ENCODE measurements at places on chromosomes 2 and 18. TPM values are rescaled to one million over a fixed set of nuclear protein-coding genes. Genes with fewer than 3 reads are reported as not detected.
A peak's percentile ranks its signal among the peaks of the same experiment; 100 is the strongest.

DNA sequence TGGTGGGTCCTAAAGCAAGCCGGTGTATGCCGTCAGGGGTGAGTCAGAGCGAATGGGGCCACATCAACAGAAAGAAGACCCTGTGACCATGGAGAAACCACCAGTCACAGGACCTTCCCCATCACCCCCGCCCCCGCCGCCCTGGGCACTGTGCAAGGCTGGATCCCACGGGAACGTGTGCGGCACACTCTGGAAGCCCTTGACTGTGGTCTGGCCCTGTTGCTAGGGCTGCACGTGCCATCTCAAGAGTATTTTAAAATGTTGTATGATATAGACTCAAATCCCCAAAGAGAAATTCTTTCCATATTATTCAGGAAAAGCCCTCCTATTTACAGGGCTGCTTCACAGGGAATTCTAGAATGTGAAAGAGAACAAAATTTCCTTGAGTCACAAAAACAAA, 174.8 kb downstream of the BCL2 start:
- no peak for DNase-seq

DNA sequence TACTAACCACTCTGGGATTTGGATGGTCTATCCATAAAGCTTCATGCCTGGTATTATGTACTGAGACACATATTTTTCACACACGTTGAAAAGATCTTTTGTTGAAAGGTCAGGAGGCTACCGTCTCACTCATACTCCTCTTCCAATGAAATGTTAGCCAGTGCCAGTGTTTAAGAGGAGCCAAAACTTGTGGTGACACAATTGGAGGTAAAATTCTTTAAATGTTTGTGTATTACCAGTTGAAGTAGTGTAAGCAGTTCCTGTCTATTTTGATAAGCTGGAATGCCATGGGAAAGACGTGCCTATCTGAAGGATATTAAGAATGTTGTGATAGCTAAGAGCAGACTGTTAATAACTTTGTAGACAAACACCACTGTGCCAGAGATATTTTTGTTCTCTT, 32.1 kb downstream of the MARCHF7 start:
- DNase-seq, result no peak

KIAA2012 gene
- total RNA-seq, result 0.14 TPM

DNA sequence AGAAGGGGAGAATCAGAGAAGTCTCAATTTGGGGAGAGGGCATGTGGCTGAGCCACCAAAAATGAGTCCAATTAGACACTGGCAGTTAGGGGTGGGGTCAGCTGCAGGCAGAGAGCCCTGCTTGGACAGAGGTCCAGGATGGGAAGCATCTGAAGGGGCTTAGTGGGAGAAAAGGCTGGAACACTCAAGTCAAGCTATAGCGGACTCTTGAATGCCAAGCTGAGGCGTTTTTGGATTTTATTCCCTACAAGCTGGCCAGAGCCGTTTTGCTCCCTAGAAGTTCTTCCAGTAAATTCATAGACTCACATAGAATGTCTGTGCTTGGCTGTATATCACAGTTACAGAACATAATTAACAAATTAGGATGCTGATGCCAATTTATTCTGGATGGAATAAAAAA, 172.8 kb downstream of the ACOXL start:
- DNase-seq, result no peak

MEIS1 gene
- total RNA-seq, result 33.4 TPM

GALNT5 gene
- total RNA-seq, result 45.5 TPM

DNA sequence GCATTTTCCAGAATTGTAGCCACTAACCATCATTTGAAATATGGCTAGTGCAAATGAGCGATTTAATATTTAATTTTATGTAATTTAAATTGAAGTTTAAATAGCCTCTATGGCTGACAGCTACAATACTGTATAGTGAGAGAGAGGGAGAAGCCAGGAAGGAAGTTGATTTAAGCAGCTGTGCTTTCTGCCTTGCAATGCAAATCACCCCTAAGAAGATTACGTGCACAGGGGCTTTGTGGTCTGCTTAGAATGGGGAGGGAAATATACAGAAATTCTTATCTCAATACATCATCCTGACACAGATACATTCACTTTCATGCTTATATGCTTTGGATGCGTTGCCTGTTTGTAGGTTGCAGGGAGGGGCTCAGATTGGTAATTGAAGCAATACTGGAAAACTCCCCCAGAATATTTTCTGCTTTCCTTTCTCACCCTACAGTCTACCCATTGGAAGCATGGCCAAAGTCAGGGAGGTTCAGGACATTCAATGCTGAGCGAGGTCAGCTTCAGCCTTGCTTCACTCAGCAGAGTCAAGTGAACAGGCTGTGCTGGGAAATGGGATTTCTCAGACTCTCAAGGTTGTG, 674.0 kb downstream of the CNTNAP5 start:
- DNase-seq, result no peak

SLC19A3 gene
- 21.6 TPM for total RNA-seq

ZNF24 gene
- 48.9 TPM for total RNA-seq

DNA sequence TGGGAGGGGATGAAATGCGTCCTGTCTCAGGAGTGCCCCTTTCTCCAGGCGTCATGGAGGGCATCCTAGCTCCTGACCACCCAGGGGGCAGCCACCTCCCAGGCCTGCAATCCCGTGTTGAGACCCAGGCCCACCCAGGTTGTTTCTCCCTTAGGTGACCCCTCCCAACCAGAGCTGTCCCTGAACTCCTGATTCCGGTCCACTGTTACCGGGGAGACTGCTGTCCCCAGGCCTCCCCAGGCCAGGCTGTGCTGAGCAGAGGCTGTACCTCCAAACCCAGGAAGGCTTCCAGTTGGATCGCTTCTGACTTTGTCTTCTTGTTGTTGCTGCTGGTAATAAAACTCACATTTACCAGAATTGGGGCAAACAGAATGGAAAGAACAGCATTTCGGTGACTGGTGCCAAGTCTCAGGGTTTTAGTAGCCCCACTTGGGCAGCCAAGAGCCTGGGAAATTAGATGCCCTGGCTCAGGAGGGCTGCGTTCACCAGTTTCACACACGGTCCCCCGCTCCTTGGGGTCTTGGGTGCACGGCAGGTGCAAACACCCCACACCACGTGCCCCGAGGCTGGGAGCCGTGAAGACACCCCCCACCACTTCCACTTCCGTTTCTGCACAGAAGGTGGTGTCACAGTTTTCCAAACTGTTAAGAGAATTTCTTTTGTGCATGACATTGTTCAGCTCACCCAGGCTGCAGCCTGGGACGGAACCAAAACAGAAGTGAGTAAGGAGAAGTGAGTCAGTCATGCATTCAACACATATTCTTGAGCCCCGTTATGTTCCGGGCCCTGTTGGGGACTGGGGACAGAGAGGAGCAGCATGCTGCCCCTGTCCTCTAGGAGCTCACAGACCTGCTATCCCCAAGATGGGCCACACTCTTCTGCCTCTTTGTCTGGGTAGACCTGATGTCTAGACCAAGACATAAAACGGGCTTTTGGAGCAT, 29.4 kb downstream of the ITM2C start:
- peak; percentile 49 for DNase-seq

MCM6 gene
- total RNA-seq, result 8.4 TPM

KCNG3 gene
- total RNA-seq, result 5.0 TPM

GRCh38 chr2:12325806-12326205, 390.9 kb upstream of the TRIB2 start:
- no peak for DNase-seq

Data from mucosa of descending colon (tissue), 3 donors.